Nucleus accumbens (tissue), 56 donors: ENCODE measurements at places on chromosomes 16 and 17.
A peak's percentile ranks its signal among the peaks of the same experiment; 100 is the strongest.

DNA sequence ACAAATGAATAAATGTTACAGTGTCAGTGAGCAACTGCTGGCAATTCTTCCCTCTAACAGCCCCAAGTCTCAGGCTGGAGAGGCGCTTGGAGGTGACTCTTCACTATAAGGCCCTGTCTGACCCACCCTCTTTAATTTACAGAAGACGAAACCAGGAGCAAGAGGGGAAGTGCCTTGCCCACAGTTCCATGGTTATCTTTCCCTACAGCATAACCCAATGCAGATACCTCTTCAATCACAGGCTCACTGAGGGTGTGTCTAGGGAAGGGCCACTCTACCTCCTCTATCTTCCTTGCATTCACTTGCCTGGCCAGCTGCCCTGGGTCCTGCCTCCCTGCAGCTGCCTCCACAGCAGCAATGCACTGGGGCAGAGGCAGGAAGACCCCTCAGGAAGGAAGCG lies 9.6 kb upstream of the N4BP1 start:
- no peak for DNase-seq

GRCh38 chr16:66515596-66516508 lies 34.1 kb downstream of the TK2 start:
- no peak for DNase-seq

- no peak for DNase-seq
Observed at GRCh38 chr16:73150786-73151185, 102.9 kb upstream of the ZFHX3 start.

- DNase-seq: no peak
Observed at GRCh38 chr16:87382023-87382785, 1.4 kb downstream of the FBXO31 start.

DNA sequence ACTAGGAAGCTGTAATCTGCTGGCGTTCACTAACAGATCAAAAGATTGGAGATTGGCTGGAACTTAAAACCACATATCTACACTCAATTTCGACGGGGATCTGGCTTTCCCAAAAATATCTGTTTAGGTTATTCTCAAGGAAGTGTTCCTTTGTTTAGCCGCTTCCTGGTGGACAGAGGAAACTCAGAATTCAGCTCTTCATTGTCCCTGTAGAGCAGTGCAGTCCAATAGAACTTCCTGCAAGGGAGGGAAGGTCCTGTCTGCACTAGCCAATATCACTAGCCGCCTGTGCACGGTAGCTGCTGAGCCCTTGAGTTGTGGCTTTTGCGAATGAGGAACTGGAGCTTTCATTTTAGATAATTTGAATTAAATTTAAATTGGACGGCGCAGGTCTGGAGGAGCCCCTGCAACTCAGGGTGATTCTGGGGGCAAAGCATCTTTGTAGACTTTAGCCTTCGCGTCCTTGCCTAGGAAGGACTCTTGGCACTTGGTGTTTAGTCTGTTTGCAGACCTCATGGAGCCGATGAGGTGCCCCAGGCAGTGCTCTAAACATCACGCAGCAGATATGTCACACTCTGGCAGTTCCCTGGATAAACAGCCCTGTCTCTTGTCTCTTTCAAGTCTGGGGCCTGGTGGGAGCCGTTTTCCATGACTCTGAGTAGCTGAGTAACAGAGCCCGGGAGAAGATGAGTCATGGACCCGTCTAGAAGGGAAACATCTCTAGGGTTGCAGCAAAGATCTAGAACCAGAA lies 122.2 kb downstream of the CCDC182 start:
- DNase-seq: peak; percentile 20

- DNase-seq: no peak
Observed at GRCh38 chr17:79046916-79047280, 22.9 kb downstream of the C1QTNF1 start.

DNA sequence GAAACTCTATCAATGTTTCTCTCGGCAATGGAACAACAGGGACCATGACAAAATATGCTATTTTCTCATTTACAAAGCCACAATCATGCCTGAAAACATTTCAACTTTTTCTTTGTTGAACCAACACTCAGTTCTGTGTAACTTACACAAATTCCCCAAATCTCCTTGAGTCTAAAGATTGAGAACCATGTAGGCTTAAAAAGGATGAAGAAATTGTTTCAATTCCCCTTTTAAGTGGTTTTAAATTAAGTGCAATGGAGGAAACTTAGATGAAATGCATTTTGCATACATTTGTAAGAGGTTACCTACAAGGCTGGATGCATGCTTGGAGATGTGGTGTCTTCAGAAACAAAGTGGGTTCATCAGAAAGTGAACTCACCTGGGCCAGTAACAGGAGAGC lies 566.4 kb upstream of the CDH11 start:
- DNase-seq: no peak

GRCh38 chr16:27455700-27456099 lies 53.7 kb downstream of the IL21R start:
- DNase-seq: no peak

DNA sequence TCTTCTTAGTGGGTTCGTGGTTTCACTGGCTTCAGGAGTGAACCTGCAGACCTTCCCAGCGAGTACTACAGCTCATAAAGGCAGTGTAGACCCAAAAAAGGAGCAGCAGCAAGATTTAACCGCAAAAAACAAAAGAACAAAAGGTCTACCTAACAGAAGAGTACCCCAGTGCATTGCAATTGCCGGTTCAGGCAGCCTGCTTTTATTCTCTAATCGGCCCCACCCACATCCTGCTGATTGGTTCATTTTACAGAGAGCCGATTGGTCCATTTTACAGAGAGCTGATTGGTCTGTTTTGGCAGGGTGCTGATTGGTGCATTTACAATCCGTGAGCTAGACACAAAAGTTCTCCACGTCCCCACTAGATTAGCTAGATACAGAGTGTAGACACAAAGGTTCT lies 2.0 kb upstream of the ARRB2 start:
- no peak for DNase-seq

DNA sequence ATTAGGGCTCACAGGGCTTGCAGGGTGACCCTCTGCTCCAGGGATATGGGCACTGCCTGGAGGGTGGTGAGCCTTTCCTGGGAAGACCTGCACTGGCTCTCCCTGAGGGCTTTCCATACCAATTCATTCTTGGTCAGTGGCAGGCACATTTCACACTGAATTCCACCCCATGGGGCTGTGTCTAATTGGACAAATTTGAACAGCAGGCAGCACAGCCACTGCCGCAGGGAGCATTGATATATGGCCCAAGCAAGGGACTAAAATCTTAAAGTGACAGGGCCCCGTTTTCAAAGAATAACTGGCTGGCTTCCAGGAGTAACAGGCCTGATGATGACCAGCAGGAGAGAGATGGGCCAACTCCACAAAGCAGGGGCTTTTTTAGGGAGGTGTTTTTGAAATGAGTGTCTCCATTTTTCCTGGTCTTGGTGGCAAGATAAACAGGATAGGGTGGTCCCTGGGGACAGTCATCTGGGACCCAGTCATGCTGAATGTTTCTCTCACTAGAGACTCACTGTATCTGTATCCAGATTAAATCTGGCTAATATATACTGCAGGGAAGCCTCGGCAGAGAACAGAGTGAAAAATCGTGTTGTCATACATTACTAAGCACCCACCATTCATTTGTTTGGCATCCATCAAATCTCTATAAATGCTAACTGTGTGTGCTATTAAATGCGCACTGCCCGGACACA lies 74.1 kb upstream of the TBX2 start:
- DNase-seq: no peak

GRCh38 chr17:62631936-62632924 lies 4.8 kb downstream of the MRC2 start:
- DNase-seq: no peak

DNA sequence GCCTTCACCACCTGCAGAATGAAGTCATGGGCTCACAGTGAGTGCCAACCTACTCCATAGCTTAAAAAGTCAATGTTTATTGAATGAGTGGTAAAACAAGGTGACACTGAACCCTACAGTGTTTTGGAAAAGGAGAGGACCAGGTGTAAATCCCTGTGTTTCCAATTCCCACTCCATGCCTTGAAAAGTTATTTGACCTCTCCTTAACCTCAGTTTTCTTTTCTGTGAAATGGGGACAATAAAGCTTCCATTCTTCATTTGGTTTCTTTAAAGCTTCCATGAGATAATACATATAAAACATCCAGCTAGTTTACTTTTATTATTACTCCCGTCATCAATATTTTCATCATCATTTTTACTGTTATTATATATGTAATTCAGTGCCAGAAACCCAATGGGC lies 48.0 kb upstream of the ACSM2B start:
- DNase-seq: no peak

DNA sequence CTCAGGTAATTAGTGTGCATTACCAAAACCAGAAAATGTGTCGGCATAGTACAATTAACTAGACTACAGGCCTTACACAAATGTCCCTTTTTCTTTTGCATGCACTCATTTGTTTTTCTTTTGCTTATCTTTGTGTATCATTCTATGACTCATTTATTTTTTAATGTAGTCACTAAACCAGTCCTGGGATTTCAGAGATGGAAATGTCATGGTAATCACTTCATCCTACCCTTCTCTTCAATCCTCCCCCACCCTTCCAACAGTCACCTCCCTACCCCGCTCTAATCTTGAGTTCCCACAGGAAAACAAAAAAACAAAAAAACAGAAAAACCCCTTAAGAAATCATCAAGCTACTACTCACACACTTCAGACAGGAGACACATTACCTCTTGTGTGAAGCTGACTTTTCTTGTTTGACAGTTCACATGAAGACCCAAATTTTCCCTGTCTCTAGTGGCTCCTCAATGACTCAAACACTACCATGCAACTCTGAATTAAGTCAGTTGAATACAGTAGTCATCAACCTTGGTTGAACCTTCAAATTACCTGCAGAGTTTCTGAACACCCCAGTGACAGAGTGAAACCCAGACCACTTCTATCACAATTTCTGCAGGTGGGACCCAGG lies 242.4 kb upstream of the SALL1 start:
- no peak for DNase-seq

DNA sequence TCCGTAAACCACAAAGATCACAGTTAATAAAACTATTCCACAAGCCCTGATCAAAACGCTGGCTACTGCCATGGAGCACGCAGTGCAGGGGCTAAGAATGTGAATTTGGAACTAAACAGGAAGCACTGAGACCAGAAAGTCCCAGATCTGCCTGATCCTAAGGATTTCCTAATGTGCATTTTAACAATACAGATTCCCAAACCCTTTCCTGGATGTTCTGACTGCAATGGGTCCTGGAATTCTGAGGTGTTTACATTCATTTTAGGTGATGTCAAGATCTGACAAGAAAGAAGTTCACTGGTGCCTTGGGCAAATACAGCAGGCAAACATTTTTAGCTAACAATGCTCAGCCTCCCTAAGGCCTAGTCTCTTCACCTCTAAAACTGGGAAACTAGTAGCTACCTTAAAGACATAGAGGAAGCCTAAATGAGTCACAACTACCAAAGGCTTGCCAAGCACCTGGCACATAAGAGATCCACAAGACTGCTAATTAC lies 10.3 kb downstream of the NSMCE1 start:
- no peak for DNase-seq

- DNase-seq: no peak
Observed at GRCh38 chr16:51045186-51045585, 105.9 kb downstream of the SALL1 start.

GRCh38 chr16:13956635-13957196 lies 36.8 kb downstream of the ERCC4 start:
- DNase-seq: no peak

- DNase-seq: no peak
Observed at GRCh38 chr16:79151-80054, 1.4 kb downstream of the MPG start.

DNA sequence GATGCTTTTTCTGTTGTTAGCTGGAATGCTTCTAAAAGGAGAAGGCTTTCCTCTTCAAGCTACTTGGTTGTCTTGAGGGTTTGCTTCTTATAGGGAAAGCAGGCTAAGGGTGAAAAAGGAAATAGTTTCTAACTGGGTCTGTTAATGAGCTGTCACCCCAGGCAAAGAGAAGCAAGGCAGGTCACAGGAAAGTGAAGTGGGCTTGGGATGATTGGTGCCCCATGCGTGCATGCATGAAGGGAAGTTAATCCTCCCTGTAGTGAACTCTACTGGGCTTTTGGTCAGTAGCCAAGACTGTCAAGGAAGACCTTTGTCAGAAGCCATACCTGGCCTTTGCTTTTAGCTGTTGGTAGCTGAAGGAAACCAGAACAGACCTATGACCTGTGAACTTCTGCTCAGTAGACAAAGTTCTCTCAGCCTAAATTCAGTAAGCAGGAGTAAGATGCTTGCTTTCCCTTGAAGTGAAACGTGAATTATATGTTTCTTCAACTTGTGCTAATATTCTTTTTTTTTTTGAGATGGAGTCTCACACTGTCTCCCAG lies 16.5 kb downstream of the TENT4B start:
- no peak for DNase-seq

GRCh38 chr17:4019275-4019674 lies 55.0 kb upstream of the ATP2A3 start:
- no peak for DNase-seq

GRCh38 chr17:57811638-57812280 lies 38.1 kb downstream of the MRPS23 start:
- no peak for DNase-seq

- DNase-seq: no peak
Observed at GRCh38 chr17:17344507-17345293, 41.5 kb downstream of the NT5M start.

DNA sequence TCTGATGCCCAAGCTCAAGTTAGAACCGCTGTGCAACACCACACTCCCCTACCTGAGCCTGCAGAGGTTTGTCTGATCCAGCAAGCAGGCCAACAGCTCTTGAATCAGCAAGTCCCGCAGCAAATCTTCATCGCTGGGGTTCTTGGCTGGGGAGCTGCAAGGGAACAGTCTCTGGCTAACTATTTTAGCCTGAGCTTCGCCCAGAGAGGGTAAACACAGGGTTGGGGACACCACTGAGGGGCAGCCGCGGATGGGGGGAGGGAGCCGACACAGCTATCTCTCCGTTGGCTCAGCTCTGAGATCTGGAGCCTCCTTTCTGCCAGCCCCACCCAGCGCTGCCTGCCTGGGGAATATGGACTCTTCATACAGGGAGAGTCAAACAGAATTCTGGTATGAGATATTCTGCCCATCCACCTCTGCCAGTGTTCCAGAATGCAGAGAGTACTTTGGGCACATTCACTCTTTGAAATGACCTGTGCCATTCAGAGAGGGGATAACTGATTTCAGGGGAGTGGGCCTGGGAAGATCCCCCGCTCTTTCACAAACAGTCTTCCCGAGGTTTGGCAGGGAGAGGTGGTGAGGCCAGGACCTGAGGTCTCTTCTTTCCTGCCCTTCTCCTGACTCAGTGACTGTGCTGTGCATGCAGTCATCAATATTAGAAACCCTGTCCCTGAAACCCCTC lies 7.4 kb downstream of the GIP start:
- no peak for DNase-seq

DNA sequence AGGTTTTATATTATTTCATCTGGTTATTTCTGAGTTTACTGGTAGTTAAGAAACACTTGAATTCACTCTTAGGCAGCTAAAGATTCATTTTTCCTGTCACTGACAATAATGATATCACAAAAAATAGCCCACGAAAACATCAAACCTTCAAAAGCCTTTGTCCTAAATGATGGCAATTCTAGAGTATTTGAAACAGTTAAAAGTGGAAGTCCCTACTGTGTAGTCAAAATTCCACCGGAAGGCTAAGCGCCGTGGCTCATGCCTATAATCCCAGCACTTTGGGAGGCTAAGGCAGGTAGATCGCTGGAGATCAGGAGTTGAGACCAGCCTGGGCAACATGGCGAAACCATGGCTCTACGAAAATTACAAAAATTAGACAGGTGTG lies 103.5 kb downstream of the HIC1 start:
- no peak for DNase-seq
